Stimulated activated CD8-positive, alpha-beta memory T cell treated with anti-CD3 and anti-CD28 coated beads, Interleukin-4, amount 100 ng/mL, for 4 hours (primary cell): ENCODE measurements at places on chromosomes 5 and 9.

- no peak for DNase-seq
Measured at GRCh38 chr5:79699763-79700400, 10.2 kb downstream of the CMYA5 start.

GRCh38 chr9:91488341-91488740, 64.7 kb upstream of the NFIL3 start:
- DNase-seq, result no peak

DNA sequence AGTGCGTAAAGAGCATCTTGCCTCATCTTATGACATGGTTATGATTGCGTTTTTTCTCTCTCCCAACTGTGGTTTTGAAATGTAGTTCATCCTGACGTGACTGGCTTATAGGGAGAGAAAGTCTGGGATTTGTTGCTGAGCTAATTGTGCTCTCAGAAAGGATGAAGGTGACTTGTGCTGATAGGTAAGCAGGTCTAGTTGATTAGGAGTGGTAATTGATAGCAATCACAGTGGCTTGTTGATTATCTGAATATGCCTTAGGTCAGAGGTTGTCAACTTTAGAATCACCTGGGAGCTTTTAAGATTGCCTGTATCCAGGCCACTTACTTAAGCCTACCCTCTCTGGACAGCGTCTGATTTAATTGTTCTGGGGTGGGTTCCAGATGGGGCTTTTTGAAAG, 117.8 kb downstream of the TLE4 start:
- no peak for DNase-seq

DNA sequence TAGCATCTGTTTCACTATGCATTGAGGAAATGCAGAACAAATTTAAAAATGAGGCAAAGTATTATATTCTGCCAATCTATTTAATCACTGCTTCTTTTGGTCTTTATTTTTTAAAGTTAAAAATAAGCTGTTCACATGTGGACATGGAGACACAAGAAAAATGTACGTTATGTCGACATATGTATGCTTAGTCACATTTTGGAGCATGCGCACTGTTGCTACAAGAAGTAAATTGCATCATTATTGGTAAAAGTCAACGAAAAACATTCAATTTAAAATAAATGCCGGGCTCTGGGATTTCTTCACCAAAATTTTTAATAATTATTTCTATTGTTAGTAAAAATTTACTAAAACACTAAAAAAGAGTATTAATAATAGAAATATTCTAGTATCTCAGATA, 876.3 kb upstream of the CTNND2 start:
- no peak for DNase-seq

- no peak for DNase-seq
Measured at GRCh38 chr5:178241688-178242231, 9.2 kb upstream of the PHYKPL start.

GRCh38 chr5:9516591-9516990, 29.3 kb downstream of the SEMA5A start:
- no peak for DNase-seq

DNA sequence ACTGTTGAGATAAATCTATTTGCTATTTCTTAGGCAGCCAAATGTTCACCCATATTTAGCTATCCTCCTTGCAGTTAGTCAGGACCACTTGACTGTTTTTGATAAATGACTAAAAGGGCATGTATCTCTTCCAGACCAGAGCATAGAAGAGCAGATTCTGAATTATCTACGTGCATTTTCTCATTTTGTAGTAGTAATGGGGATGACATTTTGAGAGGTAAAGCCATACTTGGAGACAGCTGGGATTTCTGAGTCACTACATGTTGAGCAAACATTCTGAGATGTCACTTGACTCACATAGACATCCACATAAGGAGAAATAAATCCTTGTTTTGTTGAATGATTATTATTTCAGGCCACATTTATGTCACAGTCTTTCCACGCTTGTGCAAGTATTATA, 297.6 kb downstream of the CDH10 start:
- DNase-seq, result no peak

GRCh38 chr5:124055751-124056150, 543.8 kb downstream of the CSNK1G3 start:
- no peak for DNase-seq

DNA sequence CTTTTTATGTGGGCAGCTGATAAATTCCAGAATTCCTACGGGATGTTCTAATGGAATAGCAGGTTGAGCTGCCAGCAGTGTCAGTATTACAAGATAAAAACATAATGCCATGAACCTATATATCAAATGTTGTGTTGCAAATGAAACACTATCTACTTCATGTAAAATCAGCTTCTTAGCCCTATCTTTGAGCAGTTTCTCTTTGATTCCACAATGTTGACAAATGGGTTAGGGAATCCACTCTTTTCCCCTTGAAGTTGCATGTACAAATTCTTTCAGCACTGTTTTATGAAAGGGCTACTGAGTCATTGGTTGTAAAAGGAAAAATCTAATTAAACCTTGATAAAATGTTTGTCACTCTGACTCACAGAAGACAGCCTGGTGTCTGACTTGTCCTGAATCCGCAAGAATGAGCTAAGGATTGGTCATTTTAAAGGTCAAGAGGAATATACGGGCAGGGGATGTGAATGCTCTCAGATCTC, 950.6 kb upstream of the NUDT12 start:
- no peak for DNase-seq

GRCh38 chr5:167413506-167413905, 877.9 kb upstream of the WWC1 start:
- no peak for DNase-seq

DNA sequence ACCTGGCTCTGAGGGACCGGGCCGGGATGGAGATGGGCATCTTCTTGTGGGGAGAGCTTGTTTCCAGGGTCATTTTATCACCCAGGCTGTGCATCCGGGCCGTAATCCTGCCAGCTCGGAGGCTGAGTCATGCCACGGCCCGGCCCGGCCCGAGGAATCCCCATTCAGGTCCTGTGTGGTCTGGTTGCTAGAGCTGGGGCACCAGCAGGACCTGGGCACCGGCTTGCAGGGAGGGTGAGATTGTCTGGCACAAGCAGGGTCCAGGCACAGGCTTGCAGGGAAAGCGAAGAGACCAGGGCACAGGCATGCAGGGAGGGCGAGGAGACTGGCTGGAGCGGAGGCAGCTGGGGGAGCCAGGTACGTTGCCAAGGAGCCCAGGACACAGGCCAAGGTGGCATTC, 106.8 kb downstream of the RXRA start:
- DNase-seq, result no peak

DNA sequence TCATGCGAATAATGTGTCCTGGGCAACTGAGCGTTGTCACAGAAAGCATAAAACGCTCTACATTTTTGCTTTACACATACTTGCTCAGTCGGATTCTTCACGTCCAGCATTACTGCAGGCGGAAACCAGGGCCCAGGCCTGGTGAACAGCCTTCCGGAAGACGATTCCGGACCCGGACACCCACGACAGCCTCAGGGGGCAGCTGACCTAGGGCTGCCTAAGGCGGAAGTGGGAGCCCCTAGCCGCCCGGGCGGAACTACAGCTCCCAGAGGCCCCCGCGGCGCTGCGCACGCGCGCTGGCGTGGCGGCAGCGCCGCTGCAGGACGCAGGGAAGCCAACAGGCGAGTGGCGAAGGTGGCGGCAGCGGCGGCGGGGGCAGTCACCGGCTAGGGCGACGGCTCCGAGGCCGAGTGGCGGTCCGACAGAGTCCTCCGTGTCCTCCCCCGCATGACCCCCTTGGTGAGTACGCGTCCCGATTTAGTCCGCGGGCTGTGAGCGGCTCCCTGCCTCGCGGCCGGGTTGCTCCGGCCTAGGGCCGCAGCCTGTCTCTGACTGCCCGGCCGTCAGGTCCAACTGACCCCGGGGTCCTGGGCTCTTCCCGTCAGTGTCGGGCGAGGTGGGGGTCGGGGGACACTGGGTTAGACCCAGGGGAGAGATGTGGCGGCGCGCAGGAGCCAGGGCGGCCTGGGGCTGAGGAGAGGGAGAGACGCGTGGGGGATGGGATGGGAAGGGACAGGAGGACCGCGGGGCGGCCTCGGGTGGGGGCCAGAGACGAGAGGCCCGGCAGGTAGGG, at the start of gene GAPVD1:
Gene GAPVD1, plus strand, starts transcription at position 326 of the 793 bp plus-strand sequence. CDS start 37,096 bp downstream, outside the sequence.
- DNase-seq, result peak; percentile 75

- no peak for DNase-seq
Measured at GRCh38 chr5:123157791-123158581, 68.9 kb downstream of the PRDM6 start.

DNA sequence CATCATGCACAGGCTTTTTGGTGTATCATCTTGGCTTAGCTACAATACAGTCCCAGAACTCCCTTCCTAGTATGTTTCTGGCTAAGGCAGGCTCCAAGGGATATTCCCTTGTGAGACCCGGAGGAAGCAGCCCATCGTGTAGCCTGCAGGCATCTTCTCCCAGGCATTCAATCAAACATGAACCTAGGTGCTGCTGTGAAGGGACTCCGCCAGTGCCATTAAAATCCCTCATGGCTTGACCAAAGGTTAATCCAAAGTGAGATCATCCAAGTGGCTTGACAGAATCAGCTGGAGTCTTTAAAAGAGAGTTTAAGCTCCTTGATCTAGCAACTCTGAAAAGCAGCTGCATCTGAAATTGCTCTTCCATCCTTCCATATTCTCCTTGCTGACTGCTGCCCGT, 333.9 kb downstream of the DIRAS2 start:
- DNase-seq, result no peak

DNA sequence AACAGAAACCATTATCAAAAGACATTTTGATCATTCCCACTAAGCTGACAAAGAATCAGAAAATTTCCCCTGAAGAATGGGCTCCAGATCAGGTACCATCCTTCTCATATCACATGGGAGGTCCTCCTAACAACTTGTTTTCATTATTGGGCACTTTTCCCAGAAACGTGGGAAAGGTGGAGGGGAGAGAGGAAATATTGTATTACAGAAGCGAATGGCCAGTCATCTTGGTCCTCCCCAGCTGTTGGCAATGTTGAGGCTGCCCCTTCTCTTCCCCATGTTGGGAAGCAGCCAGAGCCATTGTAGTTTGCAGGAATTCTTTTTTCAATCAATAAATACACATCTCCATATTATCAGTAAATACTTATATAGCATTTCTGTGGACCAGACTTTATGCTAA, 126.2 kb upstream of the ZNF608 start:
- no peak for DNase-seq

GRCh38 chr5:15823398-15823797, 323.4 kb downstream of the FBXL7 start:
- no peak for DNase-seq

GRCh38 chr9:113600023-113600823, 136.7 kb downstream of the RGS3 start:
- no peak for DNase-seq

DNA sequence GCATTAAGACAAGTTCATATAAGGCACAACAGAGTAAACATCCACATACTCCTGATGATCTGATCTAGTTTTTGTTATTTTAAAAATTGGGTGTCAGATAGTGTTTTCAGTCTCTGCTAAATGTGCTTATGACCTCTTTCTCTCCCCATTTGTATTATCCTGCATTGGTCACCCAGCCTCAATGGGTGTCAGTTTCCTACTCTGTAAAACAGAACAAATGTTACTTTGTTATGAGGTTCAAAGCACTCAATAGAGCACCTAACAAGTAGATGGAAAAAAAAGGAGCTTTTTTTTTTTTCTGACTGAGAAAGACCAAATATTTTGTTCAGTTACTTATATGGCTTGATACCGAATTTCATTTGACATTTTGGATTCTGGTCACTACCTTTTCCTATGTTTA, 33.6 kb upstream of the RASGRF2 start:
- no peak for DNase-seq

- no peak for DNase-seq
Measured at GRCh38 chr9:22244139-22245011, 202.2 kb upstream of the DMRTA1 start.

GRCh38 chr9:107750741-107751566, 261.4 kb upstream of the KLF4 start:
- no peak for DNase-seq

- DNase-seq, result no peak
Measured at GRCh38 chr9:131736431-131736830, 3.4 kb downstream of the RAPGEF1 start.

- DNase-seq, result no peak
Measured at GRCh38 chr5:142954455-142954854, 184.3 kb downstream of the ARHGAP26 start.

DNA sequence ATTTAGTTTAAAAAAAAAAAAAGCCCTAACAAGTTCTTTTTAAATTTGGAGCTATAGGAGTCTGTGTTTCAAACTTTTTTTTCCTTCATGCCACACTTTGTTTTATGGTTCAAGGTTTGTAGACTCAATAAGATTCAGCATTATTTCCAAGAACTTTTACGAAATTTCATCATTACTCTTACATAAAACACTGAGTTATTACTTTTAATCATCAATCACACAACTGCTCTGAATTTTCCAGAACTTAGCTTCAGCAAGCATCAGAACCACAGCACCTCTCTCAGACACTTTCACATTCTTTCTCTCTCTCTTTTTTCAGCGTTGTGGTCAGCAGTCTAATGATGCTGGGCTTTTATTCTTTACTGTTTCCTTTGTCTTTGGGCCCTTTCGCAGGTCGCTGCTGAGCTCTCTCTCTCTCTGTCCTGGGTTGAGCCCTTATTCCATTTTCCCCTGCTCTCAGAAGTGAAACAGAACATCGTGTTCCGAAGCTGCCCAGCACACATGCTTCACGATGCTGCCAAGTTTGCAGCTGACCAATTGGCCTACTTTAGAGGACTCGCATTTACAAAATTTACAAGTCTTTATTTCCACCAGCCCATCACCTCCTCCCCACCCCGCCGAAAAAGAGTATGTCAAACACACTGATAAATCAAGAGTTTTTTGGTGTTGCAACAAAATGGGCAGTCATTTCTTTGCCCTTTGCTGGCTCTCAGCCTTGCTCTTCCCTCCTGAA, 44.6 kb upstream of the PIK3R1 start:
- DNase-seq, result no peak

DNA sequence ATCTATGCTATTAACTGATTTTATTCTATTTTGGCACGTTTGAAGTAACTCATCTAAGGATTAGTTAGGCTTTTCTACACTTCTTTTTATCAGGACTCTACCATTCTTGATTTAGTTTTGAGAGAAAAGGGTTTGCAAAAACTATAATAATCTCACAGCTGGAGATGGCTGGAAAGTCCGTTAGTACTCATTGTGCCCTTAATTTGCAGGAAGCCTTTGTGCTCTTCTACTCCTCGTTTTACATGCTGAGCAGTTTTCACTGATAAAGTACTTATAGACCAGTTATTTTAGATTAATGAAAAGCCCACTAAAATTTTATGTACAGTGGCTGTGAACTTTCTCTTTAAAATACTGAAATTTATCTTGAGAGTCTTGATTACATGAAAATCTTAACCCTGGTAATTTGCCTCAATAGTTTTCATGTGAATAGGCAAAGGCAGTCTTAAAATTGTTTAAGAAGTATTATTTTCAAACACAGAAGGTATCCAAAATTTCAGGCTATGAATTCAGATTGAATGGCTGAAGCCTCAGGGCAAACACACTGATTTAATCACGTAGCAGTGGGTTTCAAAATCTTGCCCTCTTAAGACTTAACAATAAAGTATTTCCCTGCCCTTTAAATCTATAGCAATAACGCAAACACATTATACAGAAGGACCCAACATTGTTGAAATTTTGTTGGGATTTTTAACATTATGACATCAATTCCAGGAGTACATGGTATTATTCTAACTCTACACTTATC, 18.6 kb downstream of the MLLT3 start:
- no peak for DNase-seq
